ENCODE measurements at places on chromosomes 4 and X. TPM values are rescaled to one million over a fixed set of nuclear protein-coding genes. Genes with fewer than 3 reads are reported as not detected.
A peak's percentile ranks its signal among the peaks of the same experiment; 100 is the strongest.

GRCh38 chr4:16826406-16826910 is 72.0 kb downstream of the LDB2 start:
- no peak for DNase-seq

- DNase-seq: peak; percentile 23
Measured at GRCh38 chrX:17768997-17769396, 31.7 kb downstream of the SCML1 start.

DNA sequence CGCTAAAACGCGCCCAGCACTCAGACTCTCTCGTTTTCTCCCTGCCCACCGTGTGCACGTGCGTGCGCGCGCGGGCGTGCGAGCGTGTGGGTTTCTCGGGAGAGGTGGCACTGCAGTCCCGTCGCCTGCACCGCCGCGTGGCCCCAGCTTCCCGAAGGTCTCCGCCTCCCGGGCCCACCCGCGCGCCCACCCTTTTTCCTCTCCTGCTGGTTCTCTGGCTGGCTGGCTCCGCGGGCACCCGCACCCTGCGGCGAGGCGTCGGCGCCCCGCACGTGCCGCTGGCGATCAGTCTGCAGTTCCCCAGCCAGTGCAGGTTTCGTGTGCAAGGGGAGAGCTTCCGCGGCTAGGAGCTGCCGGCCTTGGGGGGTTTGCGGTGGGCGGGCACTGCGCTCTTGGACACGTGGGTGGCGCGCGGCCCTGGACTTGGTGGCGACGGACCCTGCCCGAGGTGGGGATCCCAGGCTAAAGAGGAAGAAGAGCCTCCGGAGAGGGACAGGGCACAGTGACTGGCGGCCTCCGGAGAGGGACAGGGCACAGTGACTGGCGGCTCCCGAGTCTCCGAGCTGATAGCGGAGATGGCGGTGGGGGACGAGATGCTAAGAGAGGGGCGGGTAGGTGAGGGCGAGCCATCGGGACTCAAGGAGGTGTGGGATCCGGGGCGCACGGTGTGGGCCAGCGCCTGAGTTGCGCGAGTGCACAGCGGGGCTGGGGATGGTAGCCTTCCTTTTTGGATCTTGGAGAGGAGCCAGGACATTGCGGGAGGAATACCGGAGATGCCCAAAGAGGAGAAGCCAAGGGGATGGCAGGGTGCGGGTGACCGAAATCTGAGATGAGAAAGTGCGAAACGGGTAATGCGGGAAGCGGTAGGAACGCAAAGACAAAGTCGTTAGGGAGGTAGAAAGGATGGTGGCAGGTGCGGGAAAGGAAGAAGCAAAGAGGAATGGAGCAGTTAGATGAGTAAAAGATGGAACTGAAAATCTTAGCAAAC is at the start of gene FAM184B:
FAM184B (minus strand) TSS at position 322 of the 988 bp plus-strand sequence. CDS start 322 bp downstream, outside the sequence.
- peak; percentile 15 for DNase-seq

- DNase-seq: no peak
Measured at GRCh38 chrX:17826609-17827496, 34.2 kb downstream of the RAI2 start.

The PFKFB1 gene
- 0.16 TPM for total RNA-seq

The AADAT gene
- 9.1 TPM for total RNA-seq

The CLCN5 gene
- total RNA-seq: 41.9 TPM

The ERAS gene
- total RNA-seq: not detected

The TCEAL9 gene
- 197 TPM for total RNA-seq

The MAP7D2 gene
- total RNA-seq: not detected

The TAF7L gene
- not detected for total RNA-seq

The CT55 gene
- not detected for total RNA-seq
